Stimulated activated CD4-positive, alpha-beta T cell treated with anti-CD3 and anti-CD28 coated beads, Interleukin-15, amount 100 ng/mL, for 1 hour (primary cell): ENCODE measurements at places on chromosomes 11 and 22.

- no peak for DNase-seq
Measured at GRCh38 chr11:2928605-2929530, at the start of gene PHLDA2. PHLDA2 (minus strand) TSS chr11:2929420; CDS start chr11:2929364, 56 bp downstream.

GRCh38 chr11:9756461-9756860 lies 92.6 kb downstream of the SWAP70 start:
- DNase-seq, result no peak

- DNase-seq, result no peak
Measured at GRCh38 chr11:63598556-63598955, 15.7 kb downstream of the PLAAT3 start.

DNA sequence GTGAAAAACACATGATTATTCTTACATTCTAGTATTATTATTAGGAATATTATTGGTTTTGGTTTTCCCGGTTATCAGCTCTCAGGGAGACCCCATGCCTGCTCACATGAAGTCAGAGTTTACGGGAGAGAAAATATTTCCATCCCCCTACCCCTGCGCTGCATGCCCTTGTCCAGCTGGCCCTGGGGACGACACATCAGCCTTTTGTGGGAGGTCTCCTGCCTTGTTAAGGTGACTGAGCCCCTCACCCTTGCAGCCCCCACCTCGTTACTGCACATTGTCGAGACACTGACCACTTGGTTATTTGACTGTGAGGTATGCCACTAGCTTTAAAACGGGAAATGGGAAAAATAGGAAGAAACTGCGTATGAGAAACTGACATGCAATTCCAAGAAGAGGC lies 63.0 kb downstream of the PARVG start:
- no peak for DNase-seq

GRCh38 chr22:27405672-27406388 lies 395.7 kb downstream of the MN1 start:
- DNase-seq, result no peak

DNA sequence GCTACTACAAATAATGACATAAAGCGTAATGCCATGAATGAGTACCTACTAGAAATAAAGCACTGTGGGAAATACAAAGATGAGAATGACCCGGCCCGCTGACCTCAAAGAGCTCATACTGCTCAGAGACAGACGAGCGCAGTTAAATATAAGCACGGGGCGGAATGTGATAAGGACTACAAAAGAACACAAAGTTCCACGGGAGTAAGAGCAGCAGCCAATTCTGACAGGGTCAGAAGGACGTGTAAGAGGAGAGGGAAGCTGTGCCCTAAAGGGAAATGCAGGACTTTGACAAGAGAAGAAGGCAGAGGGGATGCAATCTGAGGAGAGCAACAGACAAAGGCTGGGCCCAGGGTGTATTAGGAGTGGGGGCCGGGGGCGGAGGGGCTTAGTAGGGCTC lies 314.6 kb downstream of the LARGE1 start:
- DNase-seq, result no peak

GRCh38 chr11:17528181-17528691 lies 16.0 kb downstream of the USH1C start:
- DNase-seq, result peak; percentile 23

DNA sequence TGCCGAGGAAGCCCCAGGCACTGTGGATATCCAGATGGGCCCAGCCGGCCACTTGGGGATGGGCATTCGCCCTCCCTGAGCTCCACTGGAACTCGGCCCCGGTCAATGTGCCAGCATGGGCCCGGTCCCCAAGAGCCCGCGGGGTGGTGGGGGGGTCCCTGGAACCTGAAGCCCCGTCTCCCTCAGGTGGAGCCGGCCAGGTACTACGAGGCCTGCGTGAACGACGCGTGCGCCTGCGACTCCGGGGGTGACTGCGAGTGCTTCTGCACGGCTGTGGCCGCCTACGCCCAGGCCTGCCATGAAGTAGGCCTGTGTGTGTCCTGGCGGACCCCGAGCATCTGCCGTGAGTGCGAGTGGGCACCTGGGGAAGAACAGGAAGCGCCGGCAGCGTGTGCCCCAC lies 21.2 kb downstream of the MUC5AC start:
- DNase-seq, result no peak

GRCh38 chr11:46461461-46461927 lies 69.9 kb upstream of the CHRM4 start:
- DNase-seq, result no peak

GRCh38 chr11:97973352-97973857 lies 1047.3 kb upstream of the CNTN5 start:
- DNase-seq, result no peak

DNA sequence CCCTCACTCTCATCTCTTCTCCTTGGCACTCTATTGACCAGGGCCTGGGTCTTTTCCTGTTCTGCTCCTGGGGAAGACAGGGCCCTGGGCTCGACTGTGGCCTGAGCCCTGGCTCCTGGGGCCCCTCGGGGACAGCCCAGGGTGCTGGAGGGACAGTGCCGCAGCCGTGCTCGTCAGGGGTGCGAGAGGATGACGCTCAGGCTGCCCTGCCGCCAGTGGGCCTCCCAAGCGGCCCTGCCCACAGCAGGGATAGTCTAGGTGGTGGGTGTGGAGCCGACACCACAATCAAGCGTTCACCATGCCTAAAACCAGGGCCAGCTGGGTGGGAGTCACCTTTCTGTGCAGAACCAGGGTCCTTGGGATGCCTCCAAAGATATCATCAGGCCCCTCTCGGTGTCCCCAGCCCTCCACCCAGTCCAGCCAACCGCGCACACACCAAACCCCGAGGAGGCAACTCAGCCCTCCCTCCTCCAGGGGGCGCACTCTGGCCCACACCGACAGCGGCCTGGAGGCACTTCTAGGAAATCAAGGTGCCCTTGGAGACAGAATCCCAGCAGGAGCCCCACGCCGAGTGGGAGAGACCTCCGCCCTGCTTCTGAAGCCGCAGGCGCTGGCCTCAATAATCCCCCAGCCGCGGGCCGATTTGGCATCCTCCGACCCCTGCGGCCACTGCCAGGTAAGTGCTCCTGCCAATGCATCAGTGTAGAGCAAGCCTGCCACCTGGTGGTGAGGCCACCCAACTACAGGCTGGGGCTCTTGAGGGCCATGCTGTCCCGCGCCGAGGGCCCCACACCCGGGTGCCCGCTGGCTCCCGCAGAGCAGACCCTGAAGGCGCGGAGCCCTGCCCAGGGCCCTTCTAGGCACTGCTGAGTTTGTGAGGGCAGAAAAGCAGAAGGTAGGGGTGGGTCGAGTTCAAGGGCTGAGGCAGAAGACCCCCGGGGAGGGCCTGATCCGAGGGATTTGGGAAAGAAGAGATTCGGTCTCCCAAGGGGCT lies 496.4 kb downstream of the BUD13 start:
- DNase-seq, result peak; percentile 40

DNA sequence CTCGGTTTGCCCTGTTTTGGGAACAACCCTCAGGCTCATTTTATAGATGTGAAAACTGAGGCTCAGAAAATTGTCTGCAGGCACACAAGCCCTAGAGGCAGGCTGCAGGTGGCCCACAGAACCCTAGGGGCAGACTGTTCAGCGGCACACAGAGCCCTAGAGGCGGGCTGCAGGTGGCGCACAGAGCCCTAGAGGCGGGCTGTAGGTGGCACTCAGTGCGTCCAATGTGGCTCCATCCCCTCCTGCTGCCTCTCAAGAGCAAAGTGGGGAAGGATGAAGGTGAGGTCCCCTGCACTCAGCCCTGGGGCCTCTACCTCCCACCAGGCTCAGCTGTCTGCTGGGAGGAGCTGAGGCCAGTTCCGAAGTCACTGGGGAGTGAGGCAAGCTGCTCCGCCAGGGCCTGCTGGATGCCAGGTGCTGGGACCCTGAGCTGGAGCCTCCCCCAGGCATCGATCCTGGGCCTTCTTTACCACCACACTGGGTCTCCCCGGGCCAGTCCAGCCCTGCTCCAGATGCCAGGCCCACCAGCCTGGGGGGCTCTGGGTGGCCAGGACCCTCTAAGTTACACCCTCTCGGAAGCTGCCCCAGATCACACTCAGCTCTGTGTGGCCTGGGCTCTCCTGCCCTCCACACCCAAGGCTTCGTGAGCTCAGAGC lies 2.3 kb downstream of the ACY3 start:
- DNase-seq, result no peak

- DNase-seq, result no peak
Measured at GRCh38 chr22:40534379-40535188, 101.9 kb downstream of the MRTFA start.

DNA sequence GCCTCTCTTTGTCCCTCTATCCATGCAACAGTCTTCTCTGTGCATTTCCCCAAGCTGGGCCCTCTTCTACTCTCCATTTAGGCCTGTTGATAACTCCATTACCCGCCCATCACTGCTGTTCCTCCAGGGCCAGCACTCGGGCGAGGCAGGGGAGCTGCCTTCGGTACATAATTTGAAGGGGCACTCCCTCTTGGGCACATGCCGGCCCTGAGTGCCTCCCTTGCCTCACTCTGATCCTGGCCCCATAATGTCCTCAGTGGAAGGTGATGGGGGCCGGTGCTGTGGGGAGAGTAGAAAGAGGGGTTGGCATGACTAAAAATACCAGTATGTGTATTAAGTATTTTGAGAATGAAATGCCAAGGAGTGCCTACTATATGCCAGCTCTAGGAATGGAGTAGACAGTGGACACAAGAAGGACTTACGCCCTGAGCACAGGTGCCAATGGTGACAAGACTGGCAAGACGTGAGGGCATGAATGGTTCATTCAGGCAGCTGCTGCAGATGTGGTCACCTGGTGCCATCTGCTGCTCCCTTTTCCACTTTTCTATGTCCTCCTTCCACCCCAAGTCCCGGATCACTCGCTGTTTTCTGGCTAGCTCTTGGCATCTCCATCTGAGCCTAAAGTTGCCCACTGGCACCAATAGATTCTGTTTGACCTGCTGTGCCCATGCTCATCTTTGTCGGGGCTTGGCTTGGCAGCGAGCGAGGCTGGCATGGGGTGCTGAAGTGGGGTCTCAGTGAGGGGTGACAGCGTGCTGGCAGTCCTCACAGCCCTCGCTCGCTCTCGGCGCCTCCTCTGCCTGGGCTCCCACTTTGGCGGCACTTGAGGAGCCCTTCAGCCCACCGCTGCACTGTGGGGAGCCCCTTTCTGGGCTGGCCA lies 22.6 kb downstream of the TMEM218 start:
- no peak for DNase-seq

DNA sequence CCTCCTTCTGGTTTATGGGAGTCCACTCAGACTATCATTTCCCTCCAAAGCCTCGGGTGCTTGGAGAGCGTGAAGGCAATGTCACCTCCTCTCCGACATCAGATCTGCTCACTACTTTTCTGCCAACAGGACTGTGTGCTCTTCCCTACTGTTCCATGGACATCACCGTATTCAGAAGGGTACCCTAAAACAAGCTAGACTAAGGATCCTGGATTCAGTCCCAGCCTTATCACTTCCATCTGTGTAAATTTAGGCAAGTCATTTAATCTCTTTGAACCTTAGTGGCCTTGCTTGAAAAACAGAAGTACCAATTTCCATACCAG lies 78.2 kb downstream of the KCNC1 start:
- DNase-seq, result no peak

DNA sequence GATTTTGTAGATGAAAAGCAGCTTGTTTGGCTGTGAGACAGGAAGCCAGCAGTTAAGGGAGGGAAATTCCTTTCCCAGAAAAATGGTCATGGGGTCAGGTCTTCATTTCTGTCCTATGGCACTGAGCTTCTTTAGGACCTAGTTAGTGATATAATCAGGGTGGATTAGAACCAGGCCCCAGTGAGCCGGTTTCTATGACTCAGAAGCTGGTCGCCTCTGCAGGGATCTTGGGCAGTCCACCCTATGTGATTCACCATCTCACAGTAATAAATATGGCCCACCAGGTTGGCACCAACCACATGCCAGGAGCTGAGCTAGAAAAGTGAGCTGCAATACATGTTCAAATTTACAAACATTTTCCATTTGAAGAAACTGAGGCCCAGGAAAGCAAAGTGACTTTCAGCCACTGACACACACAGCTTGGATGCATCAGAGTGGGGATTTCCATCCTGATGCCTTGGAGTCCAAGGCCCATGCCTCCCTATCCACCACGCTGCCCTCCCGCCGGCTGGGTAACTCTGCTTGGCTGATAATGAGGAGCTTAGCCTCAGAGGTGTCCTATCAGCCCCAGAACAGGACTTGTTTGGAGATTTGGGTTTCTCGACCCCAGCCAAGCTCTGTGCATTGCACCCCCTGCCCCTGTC lies 42.0 kb downstream of the CD82 start:
- no peak for DNase-seq

DNA sequence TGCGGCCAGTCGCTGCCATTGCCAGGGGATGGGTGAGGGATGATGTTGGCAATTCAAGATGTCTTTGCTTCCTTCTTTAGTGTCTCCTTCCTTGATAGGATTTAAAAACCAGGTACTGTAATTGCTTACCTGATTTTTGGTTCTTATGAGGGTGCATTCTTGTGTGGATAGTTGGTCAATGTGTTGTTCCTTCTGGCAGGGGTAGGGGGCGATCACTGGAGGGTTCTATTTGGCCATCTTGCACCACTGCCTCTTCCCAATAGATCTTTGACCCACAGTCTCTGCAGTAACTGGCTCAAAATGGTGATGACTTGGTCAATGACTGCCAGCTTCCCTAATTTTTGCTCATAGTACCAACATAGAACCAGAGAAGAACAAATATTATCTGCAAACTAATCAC lies 680.1 kb downstream of the DLG2 start:
- DNase-seq, result no peak

DNA sequence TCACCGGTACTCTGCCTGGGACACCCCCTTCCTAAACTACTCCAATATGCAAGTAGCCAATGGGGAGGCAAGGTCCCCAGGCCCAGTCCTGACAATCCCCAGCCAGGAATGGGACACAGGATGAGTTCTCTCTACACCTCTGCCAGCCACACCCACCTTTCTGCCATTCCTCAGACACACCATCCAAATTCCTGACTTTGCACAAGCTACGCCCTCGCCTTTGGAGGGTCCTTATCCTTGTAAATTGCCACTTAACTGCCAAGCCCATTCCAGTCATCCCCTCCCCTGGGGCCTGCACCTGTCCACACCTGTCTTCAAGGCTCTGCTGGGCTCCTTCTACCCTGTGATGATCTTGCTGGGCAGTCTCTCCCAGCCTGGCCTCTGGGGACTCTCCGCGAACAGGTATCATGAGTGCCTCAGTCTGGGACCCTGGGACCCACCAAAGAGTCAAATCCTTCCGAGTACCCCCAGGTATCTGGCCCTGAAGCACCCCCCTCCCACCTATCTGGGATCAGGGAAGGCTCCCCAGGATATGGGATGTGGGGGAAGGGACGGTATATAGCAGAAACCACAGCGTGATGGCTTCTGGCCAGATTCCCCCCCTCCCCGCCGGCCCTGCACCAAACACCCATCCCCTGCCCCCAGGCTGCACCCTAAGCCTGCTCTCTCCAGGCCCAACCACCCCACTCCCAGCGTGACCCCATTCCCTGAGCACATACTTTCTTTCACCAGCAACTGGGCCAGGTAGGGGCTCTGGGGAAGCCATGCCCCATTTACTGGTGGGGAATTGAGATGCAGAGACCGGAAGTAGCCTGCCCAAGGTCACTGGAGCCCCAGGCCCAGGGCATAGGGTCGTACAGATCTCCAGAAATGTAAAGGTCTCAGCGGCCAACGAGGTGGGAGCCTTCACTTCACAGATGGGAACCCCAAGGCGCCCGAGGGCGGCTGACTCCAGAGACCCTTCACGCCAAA lies 806 bp downstream of the ARAP1 start:
- DNase-seq, result no peak

- no peak for DNase-seq
Measured at GRCh38 chr22:29022101-29022817, 39.4 kb downstream of the C22orf31 start.
